ENCODE measurements at places on chromosomes 5 and 9.

DNA sequence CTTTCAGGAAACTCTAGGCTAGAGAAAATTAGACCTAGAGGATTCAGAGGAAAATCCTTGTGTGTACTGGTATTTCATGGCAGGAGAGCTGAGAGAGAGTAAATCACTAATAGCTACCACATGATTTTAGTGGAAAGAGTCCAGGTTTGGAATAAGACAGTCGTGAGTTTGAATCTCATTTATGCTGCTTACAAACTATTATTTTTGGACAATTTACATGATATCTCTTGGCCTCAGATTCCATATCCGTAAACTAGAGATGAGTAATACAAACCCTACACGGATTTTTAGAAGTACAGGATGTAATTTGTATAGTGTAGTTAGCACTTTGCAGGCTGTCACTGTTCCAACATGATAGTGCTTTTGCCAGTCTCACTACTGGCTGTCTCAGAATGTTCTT is 2.7 kb downstream of the IL31RA start:
- no peak for DNase-seq

DNA sequence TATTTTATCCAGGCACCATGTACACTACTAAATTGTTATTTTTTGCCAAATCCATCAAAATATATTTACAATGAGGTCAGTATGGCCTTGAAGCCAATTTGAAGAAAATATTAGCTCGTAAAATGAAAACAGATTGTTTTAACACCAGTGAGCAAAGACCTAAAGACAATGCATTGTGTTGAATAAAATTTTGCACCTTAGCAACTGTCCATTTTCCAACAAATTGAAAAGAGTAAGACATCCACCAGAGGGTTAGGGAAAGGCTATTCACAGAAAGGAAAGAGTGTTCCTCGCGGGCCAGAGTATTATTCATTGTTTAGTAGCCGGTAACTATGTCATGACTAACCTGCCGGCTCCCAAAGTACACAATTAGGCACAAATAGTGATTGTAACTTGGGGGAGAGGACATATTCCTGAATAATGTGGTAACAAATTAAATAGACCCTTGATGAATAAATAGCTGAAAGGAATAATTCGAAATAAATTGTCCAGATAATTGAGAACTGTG is 213.3 kb downstream of the DNAH5 start:
- no peak for DNase-seq

- no peak for DNase-seq
Observed at GRCh38 chr5:112010475-112010874, 253.5 kb upstream of the NREP start.

DNA sequence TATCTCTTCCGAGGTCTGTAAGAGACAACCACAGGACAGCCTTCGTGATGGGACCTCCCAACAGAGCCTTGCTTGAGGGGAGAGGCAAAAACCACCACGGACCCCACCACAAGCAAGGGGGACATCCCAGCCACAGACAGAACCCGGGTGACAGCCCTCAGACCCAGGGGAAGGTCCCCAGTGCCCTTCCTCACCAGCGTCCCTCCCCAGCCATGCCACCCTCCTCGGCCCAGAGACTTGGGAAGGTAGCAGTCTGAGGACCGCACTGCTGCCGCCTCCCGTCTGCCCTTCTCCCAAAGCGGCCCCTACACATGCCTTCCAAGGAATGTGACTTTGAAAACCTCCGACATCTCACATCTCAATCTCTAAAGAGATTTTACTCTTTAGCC is 13.4 kb downstream of the IPPK start:
- no peak for DNase-seq

DNA sequence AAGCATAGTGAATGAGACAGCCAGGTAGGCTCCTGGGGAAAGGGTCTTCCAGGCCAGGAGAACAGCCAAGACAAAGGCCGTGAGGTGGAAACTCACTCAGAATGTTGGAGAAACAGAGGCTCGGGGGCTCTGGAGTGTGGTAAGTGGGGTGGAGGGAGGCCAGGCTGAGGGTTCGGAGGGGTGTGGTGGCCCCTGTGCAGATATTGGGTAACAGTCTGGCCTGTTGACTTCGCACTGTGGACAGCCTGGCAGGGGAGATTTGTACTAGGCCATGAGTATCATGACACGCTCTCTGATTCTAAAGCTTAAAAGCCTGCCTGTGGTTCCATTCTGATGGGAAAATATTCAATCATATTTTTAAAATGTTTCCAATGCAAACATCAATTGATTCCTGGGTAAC is 239.3 kb downstream of the GADD45G start:
- no peak for DNase-seq

DNA sequence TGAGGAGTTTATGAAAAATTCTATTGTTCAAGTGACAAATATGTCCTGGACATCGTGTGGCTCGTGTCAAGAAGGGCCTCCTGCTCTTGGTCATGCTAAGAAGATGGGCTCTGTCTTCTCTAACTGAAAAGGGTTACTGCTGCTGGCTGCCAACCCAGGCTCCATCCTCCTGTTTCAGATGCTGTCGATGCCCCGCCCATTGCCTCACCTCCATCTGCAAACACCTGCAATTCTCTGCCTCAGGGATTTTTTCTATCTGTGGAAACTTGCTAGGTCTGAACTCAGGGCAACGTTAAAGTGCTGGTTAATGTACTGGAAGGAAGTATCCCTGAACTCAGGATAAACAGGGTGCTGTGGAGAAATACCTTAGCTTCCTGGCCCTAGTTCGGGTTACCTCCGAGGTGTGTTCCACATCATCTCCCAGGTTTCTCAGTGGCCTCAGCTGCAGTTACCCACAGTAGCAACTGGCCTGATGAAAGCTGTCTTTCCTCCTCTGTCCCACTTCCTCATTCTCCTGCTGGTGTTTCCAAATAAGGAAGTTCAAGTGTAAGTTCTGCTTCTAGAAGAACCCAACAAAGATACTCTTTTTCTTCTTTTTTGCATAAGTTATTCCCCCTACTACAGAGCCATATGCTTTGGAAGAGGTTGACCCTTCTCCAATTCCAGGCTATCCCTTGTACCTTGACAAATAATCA is 151.7 kb upstream of the SMIM23 start:
- no peak for DNase-seq

DNA sequence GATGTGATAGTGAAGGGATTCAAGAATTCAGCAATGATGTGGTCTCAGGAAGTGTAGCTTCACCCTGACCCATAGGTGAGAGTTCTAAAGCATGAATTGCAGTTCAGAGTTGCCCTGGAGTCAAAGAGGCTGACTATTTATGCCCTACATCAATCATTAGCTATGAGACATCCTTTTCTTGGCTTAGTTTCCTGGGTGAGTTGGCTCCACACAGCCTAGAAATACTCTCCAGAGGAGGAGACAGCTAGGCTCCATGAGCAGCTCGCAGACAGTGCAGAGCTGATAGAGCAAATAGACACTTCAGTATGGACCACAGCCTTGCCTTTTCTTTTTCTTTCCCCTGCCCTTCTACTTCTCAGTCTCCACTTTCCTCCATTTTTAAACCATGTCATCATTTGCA is 1651.8 kb downstream of the MAT2B start:
- DNase-seq, result no peak

GRCh38 chr9:82117026-82117811 is 128.6 kb downstream of the SPATA31D1 start:
- DNase-seq, result no peak

DNA sequence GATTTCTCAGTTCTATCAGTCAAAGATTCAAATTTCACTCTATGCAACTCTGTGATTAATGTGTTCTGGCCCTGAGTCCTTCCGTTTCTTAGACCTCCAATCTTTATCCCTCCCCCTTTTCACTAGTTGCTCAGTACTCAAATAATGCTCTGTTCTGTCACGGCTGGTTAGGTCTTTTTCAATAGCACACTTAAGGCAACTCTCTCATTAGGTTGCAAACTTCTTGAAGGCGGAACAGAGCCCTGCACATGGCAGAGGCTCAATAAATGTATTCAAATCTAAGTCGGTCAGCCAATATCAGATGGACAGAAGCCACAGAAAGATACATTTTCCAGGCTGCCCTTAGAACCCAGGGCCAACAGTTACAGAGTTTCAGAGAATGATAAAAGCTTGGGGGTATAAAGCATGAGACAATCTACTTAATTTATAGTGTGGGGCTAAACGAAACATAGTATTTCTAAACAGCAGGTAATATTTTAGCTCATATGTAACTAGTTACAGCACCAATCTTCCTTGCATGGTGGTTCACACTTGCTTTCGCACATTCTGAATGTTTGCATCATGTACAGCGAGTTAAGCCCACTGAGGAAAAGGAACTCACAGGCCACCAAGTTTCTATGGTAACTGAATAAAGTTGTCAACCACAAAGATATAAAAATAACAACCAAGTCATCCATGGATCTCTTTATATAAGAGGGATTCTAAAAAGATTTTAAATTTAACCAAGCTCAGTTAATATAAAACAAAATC is 67.1 kb upstream of the GOLPH3 start:
- no peak for DNase-seq

DNA sequence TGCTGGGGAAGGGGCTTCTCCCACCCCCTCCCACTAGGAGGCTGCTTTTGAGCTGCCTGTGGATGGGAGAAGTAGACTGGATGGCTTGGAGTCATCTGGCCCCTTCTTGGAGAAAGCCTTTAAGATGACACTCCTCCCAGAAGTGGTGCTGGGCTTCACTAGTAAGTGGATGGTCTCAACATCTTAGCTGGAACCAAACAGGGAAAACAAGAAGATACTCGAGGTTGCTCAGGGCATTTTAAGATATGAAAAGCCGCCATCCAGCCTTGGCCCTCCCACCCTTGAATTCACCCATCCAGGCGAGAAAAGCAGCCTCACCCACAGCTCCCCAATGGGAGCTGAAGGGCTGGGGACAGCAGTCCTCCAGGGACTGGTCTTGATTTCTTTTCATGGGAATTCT is 7.8 kb upstream of the SMIM32 start:
- no peak for DNase-seq

GRCh38 chr9:124341455-124342170 is 73.6 kb downstream of the PSMB7 start:
- DNase-seq, result no peak

DNA sequence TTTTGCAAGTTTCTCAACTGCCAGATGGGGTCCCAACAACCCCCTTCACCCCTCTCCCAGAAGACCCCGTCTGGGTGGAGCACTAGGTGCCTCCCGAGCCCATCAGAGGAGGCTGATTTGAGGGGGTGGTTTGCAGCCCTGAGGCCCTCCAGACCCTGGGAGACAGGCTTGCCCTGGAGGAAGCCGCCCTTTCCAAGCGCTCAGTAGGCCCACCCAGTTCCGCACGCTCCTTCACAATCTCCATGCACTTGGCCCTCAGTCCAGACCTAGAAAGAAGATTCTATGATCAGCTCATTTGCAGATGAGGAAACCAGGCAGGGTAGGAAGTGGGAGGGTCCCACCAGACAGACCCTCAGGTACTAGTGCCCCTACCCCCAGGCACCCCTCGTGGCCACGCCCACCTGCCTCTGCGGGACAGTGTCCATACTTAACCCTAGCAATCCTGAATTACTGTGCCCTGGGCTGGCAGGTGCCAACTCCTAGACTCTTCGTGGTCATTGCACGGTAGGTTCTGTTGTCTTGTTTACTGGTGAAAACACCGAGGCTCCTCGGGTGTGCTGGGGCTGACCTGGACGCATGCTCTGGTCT is 22.3 kb downstream of the OR2V1 start:
- no peak for DNase-seq

GRCh38 chr5:36172599-36172998 is 20.7 kb downstream of the SKP2 start:
- DNase-seq, result no peak

- no peak for DNase-seq
Observed at GRCh38 chr9:27379311-27380251, 82.6 kb upstream of the EQTN start.

DNA sequence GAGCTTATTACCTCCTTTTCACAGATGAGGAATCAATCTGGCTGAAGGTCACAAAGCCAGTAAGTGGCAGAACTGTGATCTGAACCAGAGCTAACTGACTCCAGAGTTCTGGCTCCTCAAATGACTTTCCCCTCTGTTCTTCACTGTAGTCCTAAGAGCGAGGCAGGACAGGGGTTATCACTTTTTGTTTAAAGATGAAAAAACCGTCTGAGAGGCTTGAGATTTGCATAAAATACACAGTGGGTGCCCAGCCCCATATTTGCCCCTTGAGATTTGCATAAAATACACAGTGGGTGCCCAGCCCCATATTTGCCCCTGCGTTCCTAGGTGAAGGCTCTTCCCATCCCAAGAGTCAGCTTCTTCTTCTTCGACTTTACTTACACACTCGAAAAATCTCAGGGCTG is 667 bp downstream of the FBXO10 start:
- no peak for DNase-seq

DNA sequence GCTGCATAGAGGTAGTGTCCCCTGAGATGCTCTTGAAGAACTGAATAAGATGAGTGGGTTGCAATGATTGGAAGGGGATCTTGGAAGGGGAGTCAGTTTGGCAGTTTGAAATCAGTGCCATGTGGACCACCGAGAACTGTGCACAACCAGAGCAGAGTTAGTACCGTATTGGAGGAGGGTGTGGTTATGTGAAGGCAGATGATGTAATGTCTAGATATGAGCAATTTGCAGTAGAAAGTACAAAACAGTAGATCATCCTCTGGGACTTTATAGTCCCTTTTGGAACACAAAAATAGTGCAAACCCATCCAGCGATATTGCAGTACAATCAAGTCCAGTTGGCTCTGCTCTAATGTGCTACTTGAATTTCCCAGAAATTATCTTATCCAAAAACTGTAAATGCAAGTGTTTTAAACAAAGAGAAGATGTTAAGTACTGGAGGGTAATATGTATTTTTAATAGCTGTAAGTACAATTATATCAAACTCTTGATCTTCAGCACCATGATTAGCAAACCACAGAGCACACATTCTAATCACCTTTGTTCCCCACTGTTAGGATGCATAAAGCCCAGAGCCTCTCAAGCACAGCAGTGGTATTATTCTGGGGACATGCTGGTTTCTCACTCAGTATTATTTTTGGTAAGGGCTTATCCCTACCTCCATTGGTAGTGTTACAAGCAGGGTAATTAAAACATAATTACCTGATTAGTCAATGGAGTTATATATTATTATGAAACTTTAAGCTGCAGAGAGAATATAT is 41.5 kb downstream of the MEGF10 start:
- DNase-seq, result no peak

- DNase-seq, result no peak
Observed at GRCh38 chr9:123348317-123348992, 7.5 kb upstream of the CRB2 start.

- no peak for DNase-seq
Observed at GRCh38 chr5:133257977-133258376, 206.2 kb downstream of the HSPA4 start.

DNA sequence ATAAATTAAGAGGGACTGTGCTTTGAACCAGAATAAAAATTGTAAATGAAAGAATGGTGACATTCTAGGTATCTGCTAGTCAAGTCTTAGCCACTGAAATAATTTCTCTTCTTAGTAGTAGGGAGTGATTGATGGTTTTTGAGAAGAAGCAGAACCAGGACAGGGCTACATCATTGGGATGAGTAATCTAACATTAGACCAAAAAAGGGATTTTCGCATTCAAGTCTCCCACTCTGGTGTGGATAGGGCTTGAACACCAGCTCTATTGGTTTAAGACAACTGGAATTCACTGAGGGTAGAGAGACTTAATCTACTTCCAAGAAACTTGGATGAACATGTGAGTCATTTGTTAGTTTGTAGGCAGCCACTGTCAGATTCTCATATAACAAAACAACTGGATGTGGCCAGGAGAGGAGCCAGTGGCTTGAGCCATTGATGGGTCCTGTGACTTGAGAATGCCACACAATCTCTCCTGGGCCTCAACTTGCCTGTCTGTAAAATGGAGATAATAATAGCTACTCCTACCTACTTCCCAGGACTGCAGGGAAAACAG is 16.6 kb downstream of the FAT2 start:
- no peak for DNase-seq
